ENCODE measurements at places on chromosomes 6 and 20.
A peak's percentile ranks its signal among the peaks of the same experiment; 100 is the strongest.

DNA sequence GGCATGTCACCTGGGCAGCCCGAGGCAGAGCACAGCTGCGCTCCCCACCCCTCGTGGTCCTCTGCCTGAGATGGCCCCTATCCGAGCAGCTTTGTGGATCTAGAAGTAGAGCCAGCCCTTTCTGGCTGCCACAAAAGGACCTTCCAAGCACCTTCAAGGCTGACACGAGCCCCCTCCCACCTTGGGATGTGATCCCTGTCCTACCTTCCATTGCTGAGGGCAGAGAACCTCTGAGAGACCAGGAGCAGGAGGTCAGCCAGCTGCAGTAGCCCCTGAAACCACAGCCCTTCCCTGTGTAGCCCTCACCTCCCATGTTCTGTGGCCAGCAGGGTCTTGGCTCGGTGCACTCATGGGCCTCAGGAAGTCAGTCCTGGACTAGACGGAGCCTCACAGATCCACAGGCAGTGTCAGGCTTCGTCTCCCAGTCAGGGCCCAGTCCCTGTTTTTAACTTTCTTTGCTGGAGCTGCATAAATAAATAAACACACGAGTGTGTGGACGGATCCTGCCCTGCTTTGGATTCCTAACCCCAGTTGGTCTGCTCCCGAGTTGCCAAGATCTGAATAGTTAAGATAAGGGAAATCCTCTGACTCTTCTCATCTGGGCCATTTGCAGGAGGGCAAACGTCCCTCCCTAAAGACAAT, 507.7 kb downstream of the PREX1 start:
- DNase-seq: no peak

DNA sequence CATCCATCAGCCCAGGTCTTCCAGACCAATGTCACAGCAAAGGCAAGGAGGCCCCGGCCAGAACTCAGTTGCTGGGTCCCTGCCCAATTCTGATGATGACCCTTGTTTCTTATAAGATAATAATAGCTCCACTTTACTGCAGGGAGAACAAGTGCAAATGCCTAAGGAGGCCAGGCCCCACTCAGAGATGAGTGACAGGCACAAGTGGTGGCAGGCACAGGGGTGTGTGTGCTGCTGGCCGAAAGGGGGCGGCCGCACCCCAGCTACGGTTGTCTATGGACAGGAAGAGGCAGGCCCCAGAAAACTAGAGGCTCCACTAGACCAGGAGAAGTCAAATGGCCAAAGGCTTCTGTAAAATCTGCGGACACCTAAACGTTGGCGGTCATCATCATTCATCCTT, 28.6 kb downstream of the GNAS-AS1 start:
- no peak for DNase-seq

GRCh38 chr20:11182720-11183119, 508.9 kb upstream of the JAG1 start:
- no peak for DNase-seq

DNA sequence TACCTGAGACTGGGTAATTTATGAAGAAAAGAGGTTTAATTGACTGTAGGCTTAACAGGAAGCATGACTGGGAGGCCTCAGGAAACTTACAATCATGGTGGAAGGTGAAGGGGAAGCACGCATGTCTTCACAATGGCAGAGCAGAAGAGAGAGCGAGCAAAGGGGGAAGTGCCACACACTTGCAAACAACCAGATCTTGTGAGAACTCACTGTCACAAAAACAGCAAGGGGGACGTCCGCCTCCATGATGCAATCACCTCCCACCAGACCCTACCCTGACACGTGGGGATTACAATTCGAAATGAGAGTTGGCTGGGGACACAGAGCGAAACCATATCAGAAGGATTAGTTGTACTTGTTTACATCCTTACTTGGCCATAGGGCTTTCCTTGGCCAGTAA, 49.7 kb downstream of the FIG4 start:
- DNase-seq: no peak

- no peak for DNase-seq
Measured at GRCh38 chr6:86978251-86978650, 40.9 kb downstream of the HTR1E start.

DNA sequence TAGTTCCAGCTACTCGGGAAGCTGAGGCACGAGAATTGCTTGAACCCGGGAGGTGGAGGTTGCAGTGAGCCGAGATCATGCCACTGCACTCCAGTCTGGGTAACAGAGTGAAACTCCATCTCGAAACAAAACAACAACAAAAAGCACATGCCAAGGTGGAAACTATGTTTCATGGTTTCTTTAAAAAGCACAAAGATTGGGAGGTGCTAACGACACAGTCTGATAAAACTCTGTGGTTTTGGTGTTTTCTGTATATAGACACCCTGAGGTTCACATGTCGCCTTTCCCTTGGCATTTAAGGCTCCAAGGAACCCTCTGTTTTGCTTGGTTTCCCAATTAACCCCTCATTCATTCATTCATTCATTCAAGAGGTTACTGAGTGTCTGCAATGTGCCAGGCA, 253.4 kb upstream of the SULF2 start:
- no peak for DNase-seq

DNA sequence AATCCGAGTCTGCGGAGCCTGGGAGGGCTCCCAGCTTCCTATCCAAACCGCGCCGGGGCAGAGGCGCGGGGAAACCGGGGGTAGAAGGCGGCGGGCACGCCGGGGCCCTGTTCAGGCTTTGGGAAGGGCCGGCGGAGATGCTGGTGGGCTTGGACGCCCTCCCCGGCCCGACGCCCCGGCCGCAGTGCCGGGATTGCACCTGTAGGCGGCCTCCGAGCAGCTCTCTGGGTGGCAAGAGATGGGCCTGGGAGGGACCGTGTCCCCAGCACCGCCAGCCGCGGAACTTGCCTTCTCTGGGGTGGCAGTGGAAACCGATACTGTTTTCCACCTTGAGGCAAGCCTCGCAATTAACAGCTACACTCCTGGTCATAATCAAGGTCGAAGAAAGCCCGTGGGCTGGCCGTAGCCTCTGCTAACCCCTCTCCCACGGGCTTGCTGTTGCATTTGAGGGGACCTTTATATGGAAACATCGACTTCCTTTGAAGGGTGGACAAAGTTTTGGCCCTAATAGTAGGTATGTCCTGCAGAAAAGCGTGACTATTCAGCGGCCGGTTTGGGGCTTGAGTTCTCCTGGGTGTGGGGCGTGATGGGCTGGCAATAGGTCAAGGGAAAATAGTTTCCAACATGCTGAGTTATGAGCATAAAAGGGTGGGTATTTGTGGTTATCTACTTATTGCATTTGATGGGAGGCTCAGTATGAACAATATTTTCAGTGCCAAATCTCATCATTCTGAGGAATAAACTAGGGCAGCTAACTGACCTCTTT, 1.1 kb upstream of the JAG1 start:
- peak; percentile 87 for DNase-seq

GRCh38 chr20:58366866-58367265, 22.2 kb upstream of the VAPB start:
- no peak for DNase-seq

DNA sequence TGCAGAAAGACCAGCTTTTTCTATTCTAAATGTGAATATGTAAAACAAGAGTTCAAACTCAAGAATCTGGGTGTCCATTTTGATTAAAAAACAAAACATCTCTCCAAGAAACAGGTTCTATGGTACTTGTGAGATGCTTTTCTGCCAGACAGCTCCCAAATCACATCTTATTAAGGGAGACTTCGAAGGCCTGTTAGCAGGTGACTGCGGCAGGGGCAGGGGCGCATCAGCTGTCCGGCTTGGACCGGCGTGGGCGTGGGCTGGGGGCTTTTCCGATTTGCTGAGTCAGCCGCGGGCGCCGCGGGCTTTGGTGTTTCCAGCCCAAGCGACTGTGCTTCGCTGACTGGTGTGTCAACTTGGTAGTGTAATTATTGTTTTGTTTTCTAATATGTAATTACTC, 32.6 kb downstream of the TFAP2A start:
- DNase-seq: no peak

- DNase-seq: no peak
Measured at GRCh38 chr20:14935285-14935684, 597.9 kb upstream of the FLRT3 start.

GRCh38 chr6:40753048-40753447, 165.9 kb upstream of the LRFN2 start:
- DNase-seq: no peak

- no peak for DNase-seq
Measured at GRCh38 chr6:13419422-13420195, 67.8 kb downstream of the GFOD1 start.

- DNase-seq: no peak
Measured at GRCh38 chr20:12252793-12253192, 335.1 kb downstream of the BTBD3 start.

DNA sequence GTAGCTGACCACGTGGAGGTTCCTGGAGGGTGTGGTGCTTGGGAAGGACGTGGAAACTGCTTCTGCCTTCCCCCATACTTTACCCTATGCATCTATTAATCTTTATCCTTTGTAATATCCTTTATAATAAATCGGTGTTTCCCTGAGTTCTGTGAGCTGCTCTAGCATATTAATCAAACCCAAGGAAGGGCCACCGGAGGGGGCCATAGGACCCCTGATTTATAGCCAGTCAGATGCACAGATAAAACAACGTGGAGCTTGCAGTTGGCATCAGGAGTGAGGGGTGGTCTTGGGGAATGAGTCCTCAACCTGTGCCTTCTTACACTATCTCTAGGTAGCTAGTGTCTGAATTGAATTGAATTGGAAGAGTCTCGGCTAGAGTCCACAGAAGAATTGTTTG, 36.5 kb upstream of the TFAP2A start:
- no peak for DNase-seq

DNA sequence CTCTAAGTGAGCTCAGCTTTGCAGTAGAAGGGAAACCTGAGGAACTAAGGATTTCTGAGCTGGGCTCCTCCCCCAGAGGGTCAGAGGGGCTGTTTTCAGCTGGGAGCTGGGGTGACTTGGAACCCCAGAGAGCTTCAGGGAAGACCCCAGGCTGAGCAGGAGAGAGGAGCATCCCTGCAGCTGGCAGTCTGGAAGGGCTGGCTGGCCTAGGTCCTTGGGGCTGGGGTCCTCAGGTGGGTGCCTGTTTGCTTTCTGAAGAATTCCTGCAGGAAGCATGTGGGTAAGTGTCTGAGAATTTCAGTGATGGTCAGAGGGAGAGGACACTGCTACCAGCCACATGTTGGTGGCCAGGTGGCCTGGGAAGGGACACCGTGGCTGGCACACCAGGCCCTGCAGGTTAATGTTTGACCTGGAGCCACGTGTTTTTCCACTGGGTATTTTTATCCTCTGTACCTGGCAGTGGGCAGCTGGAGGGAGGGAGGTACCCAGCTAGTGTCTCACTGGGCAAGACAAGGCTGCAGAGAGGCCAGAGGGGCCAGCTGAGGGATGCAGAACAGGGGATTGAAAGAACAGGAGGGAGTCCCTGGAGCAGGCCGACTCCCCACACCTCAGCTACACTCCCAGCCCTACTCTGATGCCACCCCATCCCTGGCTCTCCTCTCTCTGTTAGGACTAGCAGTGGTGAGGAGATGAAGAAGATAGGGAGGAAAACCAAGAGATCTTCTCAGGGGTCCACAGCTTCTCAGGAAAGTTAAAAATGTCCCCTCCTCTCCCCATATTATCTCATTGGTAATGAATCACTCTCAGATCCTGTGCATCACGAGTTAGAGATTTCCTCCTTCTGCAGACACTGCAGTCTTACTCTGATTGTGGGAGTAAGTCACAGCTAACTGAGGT, 143.6 kb downstream of the VEGFA start:
- peak; percentile 32 for DNase-seq

DNA sequence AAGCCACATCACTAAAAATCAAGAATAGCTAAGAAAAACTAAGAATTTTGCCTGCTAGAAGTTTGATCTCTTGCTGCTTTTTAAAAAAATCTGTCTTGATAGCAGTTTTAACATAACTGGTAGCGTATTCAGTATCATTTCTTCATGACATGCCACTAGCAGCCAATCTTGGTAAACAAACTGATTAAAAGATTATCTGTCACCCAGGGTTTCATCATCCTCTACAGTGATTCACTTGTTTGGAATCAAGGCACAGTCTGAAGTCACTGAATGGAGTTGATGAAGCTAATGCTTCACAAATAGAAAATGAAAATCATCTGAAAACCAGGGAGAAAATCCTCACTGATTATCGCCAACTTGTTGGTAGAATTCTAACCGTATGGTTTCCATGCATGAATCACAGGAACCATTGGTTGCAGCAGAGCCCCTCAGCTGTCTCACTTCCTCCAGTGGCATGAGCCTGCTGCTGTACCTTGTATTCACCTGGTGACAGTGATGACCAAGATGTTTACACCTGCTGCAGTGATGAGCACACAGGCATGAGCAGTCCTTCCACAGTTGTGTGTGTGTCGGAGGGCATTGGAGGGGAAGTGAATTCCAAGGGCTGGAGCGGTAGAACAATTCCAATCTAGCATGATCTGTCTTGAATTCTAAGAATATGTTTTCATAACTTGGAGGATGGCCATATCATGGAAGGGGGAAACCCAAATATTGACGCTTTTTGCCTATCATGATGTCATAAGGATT, 275.0 kb downstream of the KHDC1L start:
- no peak for DNase-seq

DNA sequence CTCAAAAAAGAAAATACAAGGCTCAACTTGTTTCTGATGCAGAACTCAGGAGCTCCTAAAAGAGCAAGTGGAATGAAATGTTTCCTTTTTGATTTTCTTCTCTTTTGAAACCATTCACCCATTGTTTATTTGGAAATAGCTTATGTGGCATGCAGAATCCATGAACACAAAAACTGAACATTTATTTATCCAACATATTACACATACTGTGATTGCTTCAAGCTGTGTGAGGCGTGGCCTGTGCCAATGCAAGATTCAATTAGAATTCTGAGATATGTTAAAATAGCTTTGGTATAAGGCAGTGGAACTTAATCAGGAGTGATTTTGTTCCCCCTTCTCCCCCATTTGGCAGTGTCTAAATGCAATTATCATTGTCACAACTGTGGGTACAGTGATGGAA, 45.9 kb upstream of the CARMIL1 start:
- no peak for DNase-seq

- DNase-seq: no peak
Measured at GRCh38 chr6:121855521-121855920, 420.1 kb downstream of the GJA1 start.

GRCh38 chr6:16993396-16993795, 108.5 kb upstream of the STMND1 start:
- no peak for DNase-seq

- DNase-seq: peak; percentile 86
Measured at GRCh38 chr6:28281288-28282064, at the start of gene PGBD1. Gene PGBD1, plus strand, starts transcription at chr6:28281572. Its CDS starts 2,242 bp downstream, at chr6:28283814.

DNA sequence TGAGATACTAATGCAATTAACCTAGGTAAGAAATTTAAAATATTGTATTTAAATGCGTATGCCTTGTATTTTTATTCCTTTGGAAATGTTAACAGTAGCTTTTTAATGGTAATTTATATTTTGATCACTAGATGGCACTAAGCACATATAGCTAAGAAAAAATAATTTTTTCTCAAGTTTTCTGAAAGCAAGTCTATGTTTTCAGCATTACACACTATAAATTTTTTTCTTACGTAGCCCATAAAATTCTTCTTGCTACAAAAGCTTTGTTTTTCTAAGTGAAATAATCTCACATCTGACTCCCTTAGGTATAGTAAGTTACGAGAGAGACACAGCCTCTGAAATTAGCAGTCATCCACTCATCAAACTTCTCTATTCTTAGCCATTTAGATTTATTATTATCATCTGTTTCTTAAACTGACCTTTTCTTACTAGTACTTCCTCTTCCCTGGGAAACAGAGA, 35.7 kb downstream of the TSPYL4 start:
- peak; percentile 37 for DNase-seq

- no peak for DNase-seq
Measured at GRCh38 chr6:138099832-138100231, 7.4 kb downstream of the PERP start.

- DNase-seq: no peak
Measured at GRCh38 chr6:162864911-162865310, 137.1 kb downstream of the PACRG start.

Measured in dermis blood vessel endothelial cell (primary cell).